ENCODE measurements at places on chromosomes 1 and 21.
A peak's percentile ranks its signal among the peaks of the same experiment; 100 is the strongest.

DNA sequence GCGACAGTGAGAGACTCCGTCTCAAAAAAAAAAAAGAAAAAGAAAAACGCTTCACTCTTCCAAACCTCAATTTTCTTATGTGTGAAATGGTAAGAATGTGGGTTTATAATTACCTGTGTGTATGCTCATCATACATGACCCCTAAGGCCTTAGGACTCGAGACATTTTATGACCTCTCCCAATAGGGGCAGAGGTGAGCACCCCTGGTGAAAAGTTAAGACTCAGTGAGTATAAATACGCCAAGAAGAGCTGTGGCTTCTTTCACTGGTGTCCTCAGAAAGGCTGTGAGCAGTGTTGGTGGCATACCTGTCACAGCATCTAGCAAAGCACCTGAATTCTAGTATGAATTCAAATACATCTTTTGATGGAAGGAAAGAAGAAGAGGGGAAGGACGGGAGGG, 7.8 kb upstream of the FCMR start:
- no peak for DNase-seq

GRCh38 chr1:156839426-156840109, 19.3 kb downstream of the INSRR start:
- DNase-seq, result no peak

DNA sequence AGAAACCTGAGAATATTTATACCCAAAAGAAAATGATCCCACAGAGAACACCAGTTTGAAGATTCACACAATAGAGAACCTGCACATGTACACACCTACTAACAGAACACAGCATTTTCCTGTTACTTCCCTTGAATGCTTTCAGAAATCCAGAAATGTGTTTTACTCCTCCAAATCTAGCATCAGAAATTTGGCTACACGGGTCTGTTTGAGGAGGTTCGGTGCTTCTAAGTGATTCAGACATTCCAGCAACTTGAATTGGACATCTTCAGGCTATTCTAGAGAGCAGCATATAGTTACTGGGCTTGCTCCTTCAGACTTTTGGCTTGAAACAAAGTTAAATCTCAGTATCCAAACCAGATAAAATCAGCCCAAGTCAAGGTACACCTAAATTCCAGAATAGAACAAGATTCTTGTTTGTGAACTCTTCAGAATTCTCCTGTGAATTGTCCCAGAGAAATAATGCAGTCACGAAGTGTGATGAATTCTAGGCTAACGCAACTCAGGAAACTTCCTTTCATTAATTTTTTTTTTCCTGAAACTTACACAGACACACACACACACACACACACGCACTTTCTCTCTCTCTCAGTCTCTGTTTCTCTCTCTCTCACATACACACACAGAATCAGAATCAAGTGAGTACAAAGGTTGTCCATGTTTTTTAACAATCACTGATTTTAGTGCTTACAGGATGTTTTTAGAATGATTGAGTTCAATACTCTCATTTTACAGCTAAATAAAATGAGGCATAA, 278.4 kb upstream of the SNX7 start:
- DNase-seq, result no peak

DNA sequence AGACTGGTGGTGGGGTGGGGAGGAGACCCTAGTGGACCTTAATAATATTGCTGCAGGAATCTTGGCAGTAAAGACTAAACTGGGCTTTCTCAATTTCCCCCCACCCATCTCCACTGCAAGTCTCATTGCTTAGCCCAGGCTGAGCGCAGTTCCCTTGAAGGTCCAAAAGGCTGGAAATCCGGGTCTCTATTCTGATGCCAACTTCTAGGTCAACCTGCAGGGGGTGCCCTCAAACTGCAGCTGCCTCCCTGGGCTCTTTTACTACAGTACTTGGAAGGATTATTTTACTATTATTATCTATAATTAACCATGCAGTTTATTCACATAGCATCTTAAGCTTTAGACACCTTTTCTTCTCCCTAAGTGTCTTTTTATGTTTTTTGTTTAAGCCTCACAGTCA, 85.4 kb upstream of the WARS2 start:
- DNase-seq, result no peak

GRCh38 chr1:78607334-78607927, 12.8 kb upstream of the IFI44L start:
- no peak for DNase-seq

GRCh38 chr1:39648496-39648895, 9.1 kb upstream of the HEYL start:
- DNase-seq, result no peak

DNA sequence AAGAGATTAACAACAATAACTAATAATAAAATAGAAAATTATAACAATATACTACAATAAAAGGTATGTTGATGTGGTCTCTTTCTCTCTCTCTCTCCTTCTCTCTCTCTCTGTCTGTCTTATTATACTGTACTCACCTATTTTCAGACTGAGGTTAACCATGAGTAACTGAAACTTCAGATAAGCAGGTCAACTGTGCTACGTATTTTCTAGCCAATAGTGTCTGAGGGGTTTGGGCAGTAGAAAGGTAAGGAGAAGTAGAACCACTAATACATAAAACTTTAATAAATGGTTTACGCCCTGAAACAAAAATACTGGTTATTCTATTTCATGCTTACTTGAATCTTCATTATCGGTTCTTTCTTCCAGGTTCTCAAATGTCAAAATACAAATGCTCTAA, 71.0 kb upstream of the LRRC53 start:
- no peak for DNase-seq

- peak; percentile 31 for DNase-seq
Measured at GRCh38 chr1:13702425-13703127, 2.6 kb downstream of the PRDM2 start.

GRCh38 chr1:110582378-110582777, 23.8 kb downstream of the KCNA2 start:
- DNase-seq, result no peak

GRCh38 chr1:232628335-232629249, 1.3 kb downstream of the SIPA1L2 start:
- no peak for DNase-seq

DNA sequence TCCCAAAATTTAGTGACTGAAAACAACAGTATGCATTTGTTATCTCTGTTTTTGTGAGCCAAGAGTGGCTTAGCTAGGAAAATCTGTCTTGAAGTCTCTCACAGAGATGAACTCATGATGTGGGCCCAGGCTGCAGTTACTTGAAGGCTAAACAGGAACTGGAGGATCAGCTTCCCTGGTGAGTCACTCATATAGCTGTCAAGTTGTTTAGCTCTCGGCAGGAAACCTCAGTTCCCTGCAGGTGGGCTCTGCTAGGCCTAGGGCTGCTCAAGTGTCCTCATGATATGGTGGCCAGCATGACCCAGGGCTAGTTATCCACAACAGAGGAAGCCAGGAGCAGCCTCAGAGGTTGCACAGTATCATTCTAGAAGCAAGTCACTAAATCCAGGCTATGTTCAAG, 30.2 kb upstream of the DDX59 start:
- no peak for DNase-seq

GRCh38 chr1:159122005-159122621, 45.5 kb upstream of the AIM2 start:
- no peak for DNase-seq

DNA sequence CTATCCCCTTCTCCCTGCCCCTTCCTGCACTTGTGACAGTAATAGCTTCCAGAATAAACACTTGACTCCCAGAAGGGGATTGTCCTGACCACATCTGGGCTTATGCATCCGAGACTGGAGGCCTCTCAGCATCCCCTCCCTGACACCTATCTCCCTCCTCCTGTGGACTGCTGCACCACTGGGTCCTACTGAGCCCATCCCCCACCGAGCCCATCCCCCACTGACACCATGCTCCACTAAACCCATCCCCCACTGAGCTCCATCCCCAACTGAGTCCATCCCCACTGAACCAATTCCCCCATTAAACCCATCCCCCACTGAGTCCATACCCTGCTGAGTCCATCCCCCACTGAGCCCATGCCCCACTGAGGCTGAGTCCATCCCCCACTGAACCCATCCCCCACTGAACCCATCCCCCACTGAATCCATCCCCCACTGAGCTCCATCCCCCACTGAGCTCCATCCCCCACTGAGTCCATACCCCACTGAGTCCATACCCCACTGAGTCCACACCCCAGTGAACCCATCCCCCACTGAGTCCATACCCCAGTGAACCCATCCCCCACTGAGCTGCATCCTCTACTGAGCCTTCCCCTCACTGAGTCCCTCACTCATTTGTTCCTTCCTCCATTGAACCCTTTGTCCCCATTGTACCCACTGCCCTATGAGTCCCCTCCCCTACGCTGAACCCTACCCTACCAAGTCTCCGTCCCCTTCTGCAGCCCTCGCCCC, 5.6 kb downstream of the PDZK1IP1 start:
- DNase-seq, result no peak

- no peak for DNase-seq
Measured at GRCh38 chr1:212637902-212638301, 29.3 kb downstream of the ATF3 start.

- no peak for DNase-seq
Measured at GRCh38 chr1:166087734-166088571, 78.8 kb downstream of the FAM78B start.

DNA sequence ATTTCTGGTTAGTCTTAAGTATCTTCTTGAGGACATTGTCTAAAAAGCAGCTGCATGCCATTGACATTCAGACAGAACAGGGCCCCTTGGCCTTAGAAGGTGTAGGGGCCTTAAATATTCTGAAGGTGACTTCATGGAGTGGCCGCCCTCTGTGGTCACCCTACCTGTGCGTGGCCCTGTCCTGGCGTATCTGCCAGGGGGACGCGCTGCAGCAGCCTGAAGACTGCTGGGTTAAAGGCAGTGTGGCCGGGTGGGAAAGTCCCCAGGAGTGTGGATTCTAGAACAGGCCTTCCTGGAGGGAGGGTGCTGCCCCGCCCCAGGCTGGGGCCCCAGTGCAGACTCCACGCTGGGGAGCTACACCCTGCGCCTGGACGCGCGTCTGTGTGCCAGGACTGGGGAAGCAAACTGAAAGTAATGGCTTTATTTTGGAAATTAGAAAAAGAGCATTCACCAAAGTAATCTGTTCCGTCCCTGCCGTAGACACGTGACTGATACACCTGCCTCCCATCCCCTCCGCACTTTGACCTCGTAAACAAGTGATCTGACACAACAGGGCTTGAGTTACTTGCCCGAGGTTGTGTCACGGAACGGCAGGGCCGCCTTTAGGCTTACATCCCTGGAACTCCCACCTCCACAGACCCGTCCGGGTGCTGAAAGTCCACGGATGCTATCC, 1.8 kb downstream of the AGPAT3 start:
- DNase-seq, result no peak

- no peak for DNase-seq
Measured at GRCh38 chr1:116537898-116538297, 32.9 kb downstream of the CD58 start.

DNA sequence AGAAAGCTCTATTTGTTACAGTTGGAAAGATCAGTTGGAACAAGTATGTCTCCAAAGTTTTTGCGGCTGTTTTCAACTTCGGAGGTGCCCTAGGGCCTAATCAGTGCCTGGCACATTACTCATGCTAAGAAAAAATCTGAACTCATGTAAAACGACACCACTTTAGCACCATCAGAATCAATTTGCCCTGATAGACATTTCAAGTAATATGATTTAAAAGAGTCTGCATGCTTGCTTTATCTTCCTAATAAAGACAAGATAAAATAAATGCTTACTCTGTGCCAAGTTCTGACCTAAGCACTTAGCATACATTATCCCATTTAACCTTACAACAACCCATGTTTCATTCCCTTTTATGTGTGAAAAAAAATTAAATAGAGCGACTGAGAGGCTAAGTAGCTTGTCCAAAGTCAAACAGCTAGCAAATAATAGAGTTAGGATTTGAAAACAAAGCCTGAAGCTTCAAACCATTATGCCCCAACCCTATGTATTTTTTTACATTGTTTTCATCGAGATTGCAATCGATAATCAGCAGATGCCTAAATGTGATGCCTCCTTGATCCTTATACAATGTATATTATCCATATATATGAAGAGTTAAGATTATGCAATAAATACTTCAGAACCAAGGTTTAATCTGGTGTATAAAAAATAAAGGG, 91.3 kb downstream of the DENND1B start:
- DNase-seq, result no peak

DNA sequence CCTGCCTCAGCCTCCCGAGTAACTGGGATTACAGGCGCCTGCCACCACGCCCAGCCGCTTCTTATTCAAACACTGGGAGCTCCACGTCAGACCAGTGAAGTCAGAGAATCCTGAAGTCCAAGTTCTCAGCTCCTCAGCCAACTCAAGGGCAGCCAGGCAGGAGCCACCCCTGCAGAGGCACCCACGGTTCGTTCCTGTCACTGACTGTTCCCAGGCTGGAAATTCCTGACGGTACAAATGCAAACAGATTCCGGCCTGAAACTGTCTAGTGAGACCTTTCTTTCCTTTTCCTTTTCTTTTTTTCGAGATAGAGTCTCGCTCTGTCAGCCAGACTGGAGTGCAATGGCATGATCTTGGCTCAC, 11.7 kb downstream of the SLC35E2B start:
- no peak for DNase-seq

DNA sequence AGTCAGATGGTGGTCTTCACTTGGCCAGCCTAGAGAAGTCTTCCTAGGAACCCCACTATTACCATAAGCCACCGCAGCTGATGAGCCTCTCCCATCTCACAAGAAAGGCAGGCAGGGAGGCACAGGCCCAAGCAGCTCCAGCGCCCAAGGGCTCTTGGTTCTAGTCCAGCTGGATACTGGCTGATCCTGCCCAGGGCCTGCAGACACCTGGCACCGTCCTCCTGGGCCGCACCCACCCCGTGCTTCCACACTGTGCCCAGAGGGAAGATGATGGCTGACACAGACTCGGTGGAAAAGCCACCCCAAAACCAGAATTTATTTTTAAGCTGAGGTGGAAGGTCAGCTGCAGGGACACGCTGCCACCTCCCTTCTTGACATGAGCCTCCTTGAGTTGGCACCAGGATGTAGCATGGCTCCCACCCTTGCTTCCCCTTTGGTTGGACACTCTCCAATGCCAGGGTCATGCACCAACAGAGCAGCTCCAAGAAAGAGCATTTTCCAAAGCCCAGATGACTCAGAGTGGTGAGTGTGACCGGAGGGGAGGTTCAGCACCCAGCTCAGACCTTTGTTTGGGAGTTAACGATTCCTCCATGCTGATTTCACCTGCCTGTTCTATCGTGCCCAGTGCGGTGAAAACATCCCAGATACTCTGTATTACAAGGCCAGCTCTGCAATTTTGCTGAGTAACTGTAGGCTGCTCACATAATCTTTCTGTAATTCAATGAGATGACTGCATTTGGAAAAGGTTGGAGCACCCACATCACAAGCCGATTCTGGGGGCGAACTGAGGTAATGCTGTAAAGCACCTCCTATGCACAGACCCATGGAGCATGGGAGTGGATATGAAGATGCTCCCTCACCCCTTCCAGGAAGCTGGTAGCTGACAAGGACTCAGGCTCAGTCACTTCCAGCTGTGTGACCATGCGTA, 63.1 kb upstream of the SLC2A1 start:
- DNase-seq, result no peak
